ENCODE measurements at places on chromosomes 2 and 18.

DNA sequence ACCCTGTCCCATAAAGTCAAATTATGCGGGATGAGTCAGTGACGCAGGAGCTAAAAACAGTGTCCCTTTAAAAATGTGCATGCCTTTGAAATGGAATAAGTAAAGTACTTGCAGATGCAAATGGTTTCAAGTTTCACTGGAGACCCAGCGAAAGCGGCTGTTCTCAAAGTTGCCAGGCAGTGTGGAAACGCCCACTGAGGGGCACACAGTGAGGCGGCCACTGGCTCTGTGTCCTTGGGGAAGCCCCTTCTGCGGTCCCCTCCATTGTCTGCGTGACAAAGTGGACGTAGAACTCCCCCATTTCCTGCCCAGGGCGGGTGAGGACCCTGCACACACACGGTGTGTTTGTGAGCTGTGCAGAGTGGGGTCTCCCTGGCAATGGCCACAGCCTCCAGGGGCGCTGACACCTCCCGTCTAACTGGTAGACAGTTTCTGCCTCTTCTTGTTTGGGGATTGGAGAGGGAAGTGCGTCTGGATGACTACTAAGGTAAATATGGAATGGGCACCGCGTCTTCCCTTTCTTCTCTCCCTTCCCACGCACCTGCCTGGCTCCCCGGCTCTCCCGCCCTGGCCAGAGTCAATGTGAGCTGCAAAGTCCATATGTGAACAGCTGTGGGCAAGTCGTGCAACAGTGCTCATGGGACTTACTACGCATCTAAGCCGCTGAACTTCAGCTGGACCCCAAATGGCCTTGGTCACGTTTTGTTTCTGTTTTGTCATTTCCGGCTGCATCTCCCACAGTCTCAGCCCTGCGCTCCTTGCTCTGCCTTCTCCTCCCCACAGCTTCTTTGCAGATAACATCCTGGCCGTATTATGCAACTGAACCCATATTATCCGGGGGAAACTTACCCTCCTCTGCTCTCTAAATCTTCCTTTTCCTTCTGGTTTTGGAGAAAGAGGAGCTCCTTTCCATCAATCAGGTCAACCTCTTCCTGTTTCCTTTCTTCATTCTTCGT is 33.7 kb upstream of the ZNF516 start:
- DNase-seq = no peak

DNA sequence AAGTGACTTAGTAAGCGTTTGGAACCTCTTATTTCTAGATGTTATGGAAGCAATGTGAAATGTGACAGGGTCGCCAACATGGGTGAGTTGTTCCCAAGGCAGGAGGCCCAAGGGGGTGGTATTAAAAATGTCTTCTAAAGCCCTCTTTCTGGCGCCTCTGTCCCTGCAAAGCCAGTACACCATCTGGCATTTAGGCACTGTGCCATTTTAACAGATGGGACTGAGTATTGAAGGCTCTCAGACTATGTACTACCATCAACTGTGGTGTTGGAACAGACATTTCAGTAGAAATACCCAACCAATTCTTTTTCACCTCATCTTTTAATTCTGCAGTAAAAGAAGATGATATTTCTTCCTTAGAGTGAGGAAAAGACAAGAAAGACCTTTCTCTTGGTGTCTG is 384.5 kb upstream of the MMADHC start:
- no peak for DNase-seq

DNA sequence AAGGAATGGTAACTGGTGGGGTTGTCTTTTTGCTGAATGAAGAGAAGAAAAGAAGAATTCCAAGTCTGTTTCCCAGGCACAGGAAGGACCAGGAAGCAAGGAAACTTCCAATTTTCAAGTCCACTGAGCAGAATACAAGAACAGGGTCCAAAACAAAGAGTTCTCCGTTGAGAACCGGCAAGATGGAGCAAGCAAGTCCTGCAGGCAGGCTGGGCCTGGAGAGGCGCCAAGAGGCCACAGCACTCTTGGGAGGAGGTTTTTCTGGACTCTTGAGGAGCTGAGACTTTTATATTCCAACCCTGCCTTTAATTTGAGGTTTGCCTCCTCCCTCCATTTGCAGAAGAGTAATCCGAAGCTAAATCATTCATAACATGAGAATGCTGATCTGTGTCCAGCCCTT is 224.5 kb downstream of the IKZF2 start:
- DNase-seq = peak; percentile 4

DNA sequence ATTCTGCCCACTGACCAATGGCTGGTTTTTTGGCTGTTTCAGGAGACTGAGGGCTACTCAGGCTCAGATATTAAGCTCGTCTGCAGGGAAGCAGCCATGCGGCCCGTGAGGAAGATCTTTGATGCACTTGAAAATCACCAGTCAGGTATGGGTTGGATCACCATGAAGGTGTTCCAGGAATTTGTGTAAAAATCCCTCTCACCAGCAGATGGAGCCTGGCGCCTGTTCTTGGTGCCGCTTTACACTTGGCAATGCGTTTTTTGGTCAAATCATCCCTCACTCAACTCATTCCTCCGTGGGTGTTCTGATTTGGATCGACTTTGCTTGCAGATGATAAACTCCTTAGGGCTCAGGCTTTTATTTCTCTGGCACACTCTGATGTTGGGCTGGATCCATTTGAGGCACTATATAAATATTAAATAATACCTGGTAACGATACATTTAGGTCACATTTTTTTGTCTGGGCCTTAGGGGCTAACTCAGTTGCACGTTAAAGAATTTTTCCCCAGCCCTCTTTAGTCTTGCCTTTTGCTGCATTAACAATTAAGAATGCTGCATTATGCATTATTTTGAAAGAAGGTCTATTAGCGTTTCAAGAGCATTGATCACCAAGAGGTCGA is 50.0 kb downstream of the HDHD2 start:
- DNase-seq = peak; percentile 36

GRCh38 chr2:204441316-204441715 is 104.0 kb upstream of the PARD3B start:
- no peak for DNase-seq

DNA sequence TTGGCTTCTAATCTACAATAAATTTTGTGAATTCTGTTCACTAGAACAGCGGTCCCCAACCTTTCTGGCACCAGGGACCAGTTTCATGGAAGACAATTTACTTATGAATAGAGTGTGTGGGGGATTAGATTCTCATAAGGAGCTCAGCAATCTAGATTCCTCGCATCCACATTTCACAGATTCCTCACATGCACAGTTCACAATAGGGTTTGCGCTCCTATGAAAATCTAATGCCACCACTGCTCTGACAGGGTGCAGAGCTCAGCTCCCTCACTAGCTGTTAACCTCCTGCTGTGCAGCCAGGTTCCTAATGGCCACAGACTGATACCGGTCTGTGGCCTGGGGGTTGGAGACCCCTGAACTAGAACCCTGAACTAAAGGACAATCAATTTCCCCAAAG is 1568.6 kb upstream of the NXPH2 start:
- DNase-seq = no peak

DNA sequence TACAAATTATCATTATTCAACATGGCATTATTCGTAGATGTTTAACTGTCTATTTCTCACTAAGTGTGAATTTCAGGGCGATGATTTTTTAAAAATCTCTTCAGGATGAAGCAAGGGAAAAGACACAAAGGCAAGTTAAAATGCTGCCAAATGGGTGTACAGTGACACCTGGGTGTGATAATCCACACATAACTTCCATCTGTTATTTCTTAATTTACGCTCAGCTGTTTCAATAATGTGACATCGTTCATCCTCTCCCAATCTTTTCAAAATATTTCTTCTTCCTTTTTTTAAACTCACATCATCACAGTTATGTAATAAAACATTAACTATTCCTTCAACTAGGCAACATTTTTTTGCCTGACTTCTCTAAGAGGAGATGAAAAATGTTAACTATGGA is 10.6 kb downstream of the PDE1A start:
- DNase-seq = no peak

DNA sequence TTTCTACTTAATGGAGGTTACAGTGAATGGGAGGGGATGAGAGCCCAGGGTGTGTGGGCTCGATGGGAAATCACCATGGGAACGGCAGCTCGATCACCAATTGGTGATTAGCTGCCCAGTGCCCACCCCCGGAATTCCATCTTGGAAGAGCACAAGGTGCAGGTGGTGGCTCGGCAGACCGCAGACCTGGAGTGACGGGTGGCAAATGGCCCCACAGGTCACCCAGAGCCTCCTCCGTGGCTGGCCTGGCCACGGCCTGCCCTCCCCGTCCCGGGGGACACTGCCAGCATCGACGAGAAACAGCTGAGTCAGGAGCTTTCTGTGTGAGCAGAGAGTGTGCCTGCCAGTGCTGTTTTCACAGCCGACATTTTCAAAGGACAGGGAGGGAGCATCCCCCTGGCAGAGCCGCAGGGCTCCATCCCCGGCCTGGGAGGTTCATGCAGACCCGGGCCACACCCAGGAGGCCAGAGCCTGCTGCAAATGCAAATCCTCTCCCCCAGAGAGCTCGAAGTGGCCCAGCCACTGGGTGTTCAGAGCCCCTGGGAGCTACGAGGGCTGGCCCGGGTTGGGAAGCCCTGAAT is 176.4 kb upstream of the MYT1L start:
- DNase-seq = no peak

GRCh38 chr18:78713726-78714125 is 265.9 kb upstream of the SALL3 start:
- no peak for DNase-seq

DNA sequence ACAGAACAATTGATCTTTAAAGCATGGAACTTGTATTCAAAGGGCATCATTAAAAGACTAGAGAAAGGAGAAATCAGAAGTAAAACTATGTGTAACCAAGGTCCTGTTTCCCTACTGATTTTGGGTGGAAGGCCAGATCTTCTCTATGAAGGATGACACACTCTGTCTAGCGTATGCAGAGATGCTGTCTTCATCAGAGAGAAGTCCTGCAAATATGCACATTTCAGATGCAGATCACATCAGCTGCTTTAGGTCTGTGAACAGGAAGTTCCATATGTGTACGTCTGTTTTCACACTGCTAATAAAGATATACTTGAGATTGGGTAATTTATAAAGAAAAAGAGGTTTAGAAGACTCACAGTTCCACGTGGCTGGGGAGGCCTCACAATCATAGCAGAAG is 857.3 kb downstream of the CNTNAP5 start:
- DNase-seq = no peak

- DNase-seq = no peak
Measured at GRCh38 chr18:59990121-59990823, 90.5 kb downstream of the PMAIP1 start.

- DNase-seq = no peak
Measured at GRCh38 chr2:75949385-75950030, 238.8 kb upstream of the GCFC2 start.

- no peak for DNase-seq
Measured at GRCh38 chr2:155021618-155022017, 323.1 kb downstream of the KCNJ3 start.

- no peak for DNase-seq
Measured at GRCh38 chr2:233464056-233464455, 102.5 kb downstream of the USP40 start.

- DNase-seq = no peak
Measured at GRCh38 chr2:289362-290089, 1.6 kb upstream of the ALKAL2 start.

DNA sequence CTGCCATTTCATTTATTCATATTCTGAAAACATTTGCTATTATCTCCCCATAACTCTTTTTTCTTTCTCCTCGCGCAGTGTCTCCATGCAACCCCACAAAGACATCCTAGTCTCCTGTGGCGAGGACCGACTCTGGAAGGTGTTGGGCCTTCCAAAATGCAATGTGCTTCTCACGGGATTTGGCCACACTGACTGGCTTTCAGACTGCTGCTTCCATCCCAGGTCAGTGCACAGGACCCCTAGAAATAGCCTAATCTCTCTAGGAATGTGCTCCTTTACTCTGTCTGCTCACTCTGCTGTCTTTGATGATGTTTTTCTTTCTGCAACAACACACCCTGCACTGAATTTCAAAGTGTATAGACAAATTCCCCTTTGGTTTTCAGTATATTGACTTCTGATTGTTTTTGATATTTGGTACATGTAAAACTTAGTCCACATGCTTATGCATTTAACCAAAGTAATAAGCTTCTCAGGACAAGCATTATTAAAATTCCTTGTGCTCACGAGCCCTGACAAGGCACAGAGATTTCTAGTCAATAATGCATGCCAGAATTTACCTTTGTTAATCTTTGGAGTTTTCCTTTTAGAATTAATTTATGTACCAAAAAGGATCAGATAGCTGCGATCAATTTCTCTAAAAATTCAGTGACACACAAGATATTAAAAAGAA is 548.3 kb upstream of the VWC2L start:
- DNase-seq = no peak

DNA sequence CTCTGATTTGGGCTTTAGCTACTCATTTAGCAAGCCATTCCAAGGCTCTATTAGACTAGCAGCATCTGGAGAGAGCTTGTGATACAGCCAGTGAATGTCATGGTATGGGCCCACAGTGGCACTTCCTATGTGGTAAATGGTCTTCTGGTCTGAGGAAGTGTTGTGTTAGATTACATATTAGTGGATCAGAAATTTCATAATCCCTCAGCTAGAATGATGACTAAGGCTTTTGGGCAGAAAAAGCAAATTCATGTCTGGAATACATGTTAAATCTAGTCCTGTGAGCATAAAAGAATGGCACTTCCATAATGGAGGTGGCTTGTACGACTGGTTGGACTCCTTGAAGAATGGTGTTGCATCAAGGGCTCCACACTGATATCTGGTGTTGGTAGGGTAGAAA is 436.8 kb upstream of the CWC22 start:
- no peak for DNase-seq

DNA sequence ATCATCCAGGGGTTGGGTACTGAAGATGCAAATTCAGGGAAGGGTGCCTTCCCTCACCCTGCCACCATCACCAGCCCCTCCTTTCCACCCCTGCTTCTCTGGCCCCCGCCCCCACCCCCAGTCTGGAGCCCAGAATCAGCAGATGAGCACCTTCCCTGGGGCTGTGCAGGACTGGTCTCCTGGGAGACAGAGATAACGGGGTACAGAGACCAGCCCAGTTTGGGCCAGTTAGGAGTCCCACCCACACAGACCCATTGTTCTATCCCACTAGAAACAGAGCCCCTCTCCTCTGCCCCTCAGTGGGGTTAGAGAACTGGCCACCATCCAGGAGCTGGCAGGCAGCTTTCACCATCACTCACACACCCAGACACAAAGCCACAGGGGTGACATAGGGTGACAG is 4.5 kb upstream of the CRYBA2 start:
- DNase-seq = no peak

GRCh38 chr18:23134780-23135549 is at the start of gene CABLES1:
Gene CABLES1 (plus strand): TSS chr18:23135485. CDS start chr18:23135763, 278 bp downstream.
- DNase-seq = peak; percentile 54

GRCh38 chr2:70104231-70105111 is 17.2 kb downstream of the PCBP1 start:
- no peak for DNase-seq
